ENCODE measurements at places on chromosomes 7 and 10.

- DNase-seq: no peak
Measured at GRCh38 chr7:101666741-101667140, 37.6 kb upstream of the MYL10 start.

GRCh38 chr7:128923411-128923800 lies 12.9 kb upstream of the KCP start:
- no peak for DNase-seq

DNA sequence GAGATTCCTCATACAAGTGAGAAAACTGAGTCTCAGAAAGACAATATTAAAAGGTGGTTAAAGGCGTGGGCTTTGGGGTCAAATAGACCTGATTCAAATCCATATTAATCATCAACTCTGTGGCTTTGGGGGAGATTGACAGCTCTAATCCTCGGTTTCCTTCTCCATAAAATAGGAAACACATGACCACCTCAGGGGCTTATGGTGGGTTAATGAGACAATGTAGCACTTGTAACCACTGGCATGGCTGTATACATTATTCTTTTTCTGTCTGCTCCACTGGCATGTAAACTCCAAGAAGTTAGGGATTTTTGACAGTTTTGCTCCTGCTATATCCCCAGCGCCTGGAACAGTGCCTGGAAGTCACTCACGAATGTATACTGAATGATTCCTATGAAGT lies 120.8 kb upstream of the GAD2 start:
- DNase-seq: no peak

GRCh38 chr7:77548206-77548605 lies 11.1 kb downstream of the PTPN12 start:
- no peak for DNase-seq

DNA sequence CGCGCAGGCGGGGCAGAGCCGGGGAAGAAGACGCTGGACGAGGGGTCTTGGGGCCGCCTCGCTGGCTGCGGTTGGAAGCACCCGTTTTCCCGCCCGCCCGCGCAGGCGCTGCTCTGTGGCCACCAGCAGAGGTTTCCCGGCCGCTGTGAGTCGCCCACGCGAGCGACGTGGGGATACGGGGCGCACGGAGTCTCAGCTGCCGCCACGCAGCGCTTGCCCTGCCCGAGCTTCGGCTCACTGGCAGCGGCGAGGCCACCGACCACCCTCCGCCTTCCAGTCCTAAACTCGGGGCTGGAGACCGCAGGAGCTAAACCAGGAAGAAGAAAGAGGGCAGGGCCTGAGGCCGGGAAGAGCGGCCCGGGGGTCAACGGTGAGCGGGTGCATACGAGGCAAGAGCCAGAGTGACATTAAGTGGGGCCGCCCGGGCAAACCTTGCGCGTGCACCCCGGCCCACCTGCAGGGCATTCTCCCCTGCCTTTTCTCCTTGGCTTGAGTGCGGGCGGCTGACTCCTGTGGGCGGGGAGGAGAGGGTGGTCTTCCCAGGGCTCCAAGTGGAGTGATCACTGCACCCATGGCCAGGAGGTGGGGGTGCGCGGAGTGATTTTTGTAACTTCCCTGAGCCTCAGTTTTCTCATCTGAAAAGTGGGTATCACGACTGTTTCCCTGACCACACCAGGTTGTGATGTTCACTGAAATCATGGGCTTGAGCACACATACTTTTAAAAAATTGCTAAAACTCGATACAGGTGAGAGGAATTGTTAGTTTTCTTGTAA lies 7.1 kb upstream of the EMX2 start:
- no peak for DNase-seq

DNA sequence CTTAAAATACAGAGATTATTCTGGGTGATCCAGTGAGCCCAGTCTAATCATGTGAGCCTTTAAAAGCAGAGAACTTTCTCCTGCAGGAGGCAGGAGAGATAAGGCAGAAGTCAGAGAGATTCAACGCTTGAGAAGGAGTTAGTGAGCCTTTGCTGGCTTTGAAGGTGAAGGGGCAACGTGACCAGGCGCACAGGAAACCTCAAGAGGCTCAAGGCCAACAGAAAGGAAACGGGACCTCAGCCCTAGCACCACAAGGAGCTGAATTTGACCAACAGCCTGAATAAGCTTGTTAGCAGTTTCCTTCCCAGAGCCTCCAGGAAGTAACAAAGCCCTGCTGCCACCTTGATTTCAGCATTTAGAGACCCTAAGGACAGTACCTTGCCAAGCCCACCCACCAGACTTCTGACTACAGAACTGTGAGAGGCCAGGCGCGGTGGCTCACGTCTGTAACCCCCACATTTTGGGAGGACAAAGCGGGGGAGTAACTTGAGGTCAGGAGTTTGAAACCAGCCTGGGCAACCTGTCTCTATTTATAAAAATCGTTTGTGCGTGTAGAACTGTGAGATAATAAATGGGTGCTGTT lies 87.3 kb upstream of the KAT6B start:
- DNase-seq: peak; percentile 54

Data from NK-92 treated with Interleukin-12 subunit alpha and Interleukin-12 subunit beta, amount 100 ng/mL, for 24 hours (cell line).